Hematopoietic multipotent progenitor cell treated with erythropoietin and hydrocortisone succinate and interleukin-3 and kit ligand, for 6 days (in vitro differentiated cells): ENCODE measurements at places on chromosomes 5 and 9.
A peak's percentile ranks its signal among the peaks of the same experiment; 100 is the strongest.

- no peak for DNase-seq
Measured at GRCh38 chr5:89988998-89989655, 420.4 kb downstream of the CETN3 start.

GRCh38 chr9:98983295-98984268 is 39.9 kb downstream of the COL15A1 start:
- no peak for DNase-seq

GRCh38 chr9:19879062-19879461 is 90.2 kb upstream of the SLC24A2 start:
- DNase-seq, result no peak

- no peak for DNase-seq
Measured at GRCh38 chr5:113546703-113547183, 33.2 kb downstream of the YTHDC2 start.

DNA sequence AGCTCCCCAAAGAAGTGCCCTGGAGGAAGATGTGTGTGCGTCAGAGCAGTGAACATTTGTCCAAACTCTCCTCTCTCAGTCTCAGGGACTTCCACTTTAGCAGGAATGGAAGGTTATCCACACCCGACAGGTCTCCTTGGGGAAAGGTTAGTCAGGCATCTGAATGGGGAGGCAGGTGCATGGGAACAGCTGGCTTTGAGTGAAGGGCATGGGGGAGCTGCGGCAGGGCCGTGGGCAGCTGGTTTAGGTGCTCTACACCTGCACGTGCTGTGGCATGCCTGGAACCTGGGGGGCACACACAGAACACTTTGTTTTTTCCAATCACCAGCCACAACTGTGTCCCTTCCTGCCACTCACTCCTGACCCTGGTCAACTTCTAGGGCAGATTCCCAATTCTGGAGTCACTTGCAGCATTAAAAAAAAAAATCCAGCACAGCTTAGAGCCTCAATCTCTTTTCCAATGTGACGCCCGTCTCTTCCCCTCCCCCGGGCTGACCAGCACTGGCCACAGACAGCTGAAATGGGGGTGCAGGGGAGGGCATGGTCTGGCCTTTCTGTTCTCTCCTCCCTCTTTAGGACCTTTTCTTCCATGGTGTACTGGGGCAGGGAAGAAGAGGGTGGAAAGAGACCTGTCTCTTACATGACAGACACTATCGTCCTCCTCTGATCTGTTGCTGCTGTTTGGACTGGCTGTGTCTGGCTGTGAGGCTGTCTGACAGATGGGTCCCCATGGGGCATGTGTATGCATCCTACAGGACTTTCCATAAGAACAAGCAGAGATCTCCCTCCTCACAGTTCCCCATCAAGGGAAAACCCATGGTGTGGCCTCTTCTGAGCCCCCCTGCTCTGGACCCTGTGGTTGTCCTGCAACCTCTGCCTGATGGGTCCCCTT is 9.5 kb upstream of the IL3 start:
- no peak for DNase-seq

GRCh38 chr9:123376218-123377071 is 20.4 kb downstream of the CRB2 start:
- no peak for DNase-seq

DNA sequence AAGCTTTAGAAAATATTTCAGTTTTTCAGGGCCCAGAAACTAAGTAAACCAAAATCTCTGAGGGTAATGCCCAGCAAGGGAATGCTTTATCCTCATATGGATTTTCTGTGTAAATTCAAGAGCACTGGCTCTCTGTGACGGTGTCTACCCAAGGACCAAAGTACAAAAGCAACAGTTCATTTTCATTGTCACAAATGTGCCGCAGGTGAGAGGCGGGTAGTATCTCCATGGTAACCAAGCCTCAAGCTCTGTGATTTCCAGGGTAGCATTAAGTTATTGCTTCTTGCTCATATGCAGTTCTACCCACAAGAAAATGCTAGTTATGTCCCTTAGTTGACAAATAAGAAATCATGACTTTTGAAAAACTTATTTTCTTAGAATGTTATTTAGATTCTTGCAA is 164.3 kb downstream of the MTRR start:
- no peak for DNase-seq

DNA sequence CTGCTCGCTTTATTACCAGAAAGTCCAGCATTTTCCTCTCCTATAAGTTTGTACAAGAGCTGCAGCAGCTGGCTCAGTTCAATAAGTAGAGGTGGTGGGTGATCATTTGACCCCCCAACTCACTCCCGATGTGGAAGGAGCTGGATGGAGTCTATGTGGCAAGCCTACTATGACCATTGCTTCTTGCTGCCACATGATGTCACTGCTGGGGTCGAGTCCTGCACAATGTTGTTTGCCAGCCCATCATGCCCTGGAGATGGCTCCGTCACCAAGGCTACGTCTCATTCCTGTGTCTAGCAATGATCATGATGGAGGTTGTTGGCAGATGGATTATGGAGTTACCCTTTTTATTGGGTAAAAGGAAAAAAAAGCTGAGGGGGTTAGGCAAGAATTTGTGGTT is 266.3 kb downstream of the PSAT1 start:
- no peak for DNase-seq

- DNase-seq, result peak; percentile 7
Measured at GRCh38 chr5:145999208-145999607, 62.8 kb downstream of the SH3RF2 start.

GRCh38 chr5:14086261-14086660 is 56.9 kb upstream of the TRIO start:
- DNase-seq, result no peak

DNA sequence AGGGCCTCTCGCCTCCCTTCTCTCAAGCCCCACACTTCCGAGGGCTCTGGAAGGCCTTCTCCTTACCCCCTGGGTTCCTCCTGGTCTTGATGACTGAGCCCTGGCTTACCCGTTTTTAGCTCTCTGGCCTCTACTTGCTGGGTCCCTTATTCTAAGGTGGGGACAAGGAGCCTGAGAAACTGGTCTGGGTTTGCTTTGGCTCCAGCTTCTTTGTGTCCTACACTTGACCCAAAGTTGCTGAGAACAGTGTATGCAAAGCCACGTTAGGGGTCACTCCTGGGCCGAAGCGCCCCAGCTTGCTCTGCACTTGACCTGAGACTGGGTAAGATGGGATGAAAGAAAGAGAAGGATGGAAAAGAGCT is 788 bp downstream of the ZNF346 start:
- peak; percentile 52 for DNase-seq

DNA sequence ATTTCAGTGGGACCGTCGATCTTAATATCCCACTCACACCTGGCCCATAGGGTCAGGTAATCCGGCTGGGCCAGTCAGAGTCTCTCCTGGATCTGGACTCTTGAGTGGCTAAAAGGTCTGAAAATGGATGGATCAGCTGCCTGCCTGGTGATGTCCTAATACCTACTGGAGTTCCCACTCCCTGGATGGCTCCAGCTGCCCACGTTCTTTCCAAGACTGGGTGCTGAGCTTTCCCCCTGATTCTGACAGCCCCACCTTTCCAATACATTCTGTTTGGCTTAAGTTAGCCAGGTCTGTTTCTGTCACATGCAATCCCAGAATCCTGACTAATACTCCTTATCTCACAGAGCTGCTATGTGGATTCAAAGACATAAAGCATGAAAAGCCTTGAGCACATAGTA is 10.2 kb downstream of the SH3PXD2B start:
- DNase-seq, result no peak

GRCh38 chr5:32536246-32536645 is 49.1 kb upstream of the SUB1 start:
- DNase-seq, result no peak

DNA sequence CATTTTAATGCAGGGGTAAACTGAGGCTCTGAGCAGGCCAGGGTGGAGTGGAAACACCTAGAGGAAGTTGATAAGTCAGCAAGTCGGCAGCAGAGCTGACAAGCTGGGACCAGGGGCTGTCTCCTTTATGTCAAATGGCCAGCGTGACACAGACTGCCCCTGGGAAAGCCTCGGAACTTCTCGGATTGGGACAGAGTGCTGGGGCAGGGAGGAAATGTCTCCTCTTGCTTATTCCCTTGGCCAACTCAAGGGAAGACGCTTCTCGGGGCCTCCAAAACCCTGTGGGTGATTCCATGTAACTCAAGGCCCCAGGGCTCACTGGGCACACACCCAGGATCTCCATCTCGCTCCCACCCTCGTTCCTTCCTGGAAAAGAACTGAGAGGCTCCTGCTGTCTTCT is 25.4 kb upstream of the ANXA6 start:
- DNase-seq, result no peak

DNA sequence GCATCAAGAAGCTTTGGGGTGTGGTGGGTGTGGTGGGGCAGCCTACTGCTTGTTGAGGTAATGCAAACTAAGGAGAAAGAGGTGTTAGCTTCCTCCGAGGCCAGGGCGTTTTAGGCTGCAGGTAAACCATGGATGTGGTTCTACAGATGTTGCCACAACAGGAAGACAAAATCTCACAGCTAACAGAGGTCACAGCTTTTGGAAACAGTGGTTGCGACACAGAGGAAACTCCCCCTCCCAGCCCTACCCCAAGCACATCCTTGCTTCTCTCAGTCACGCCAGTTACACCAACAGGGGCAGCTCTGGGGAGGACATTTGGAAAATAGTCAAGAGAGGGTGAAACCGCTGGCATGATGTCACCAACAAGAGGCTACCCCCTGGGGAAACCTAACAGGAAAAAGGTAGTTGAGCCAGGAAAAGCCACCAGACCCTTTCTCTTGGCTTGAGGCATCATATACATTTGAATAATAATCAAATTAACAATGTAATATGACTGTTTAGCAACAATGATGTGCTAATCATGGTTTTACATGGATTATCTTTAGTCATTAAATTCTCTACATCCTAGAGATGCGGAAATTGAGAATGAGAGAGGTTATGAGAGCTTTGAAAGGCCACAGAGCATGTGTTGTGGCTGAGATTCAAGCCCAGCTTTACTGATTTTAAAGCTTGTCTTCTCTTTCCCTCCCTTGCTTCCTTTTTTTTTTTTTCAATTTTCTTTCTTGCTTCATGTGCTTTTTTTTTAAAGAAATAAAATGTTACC is 82.2 kb upstream of the IL12B start:
- DNase-seq, result peak; percentile 32

GRCh38 chr9:37283730-37284325 is 138.7 kb upstream of the GRHPR start:
- DNase-seq, result no peak

DNA sequence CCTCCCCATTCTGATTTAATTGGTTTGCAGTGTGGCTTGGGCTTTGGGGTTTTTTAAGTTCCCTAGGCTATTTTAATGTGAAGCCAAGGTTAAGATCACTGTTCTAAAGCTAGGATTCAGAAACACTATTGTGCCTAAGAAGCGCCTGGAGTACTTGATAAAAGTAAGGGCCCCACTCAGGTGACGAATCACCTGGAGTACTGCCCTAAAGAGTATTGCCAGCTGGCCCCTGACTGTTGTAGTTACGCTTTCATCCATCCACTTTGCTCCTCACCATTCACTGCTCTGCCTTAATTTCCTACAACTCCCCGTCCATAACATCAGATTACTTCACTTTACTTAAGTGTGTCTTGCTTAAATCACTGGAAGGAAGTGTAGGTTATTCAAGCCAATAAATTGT is 119.3 kb downstream of the CD180 start:
- no peak for DNase-seq

- DNase-seq, result no peak
Measured at GRCh38 chr9:74838351-74838750, 49.4 kb downstream of the TRPM6 start.

DNA sequence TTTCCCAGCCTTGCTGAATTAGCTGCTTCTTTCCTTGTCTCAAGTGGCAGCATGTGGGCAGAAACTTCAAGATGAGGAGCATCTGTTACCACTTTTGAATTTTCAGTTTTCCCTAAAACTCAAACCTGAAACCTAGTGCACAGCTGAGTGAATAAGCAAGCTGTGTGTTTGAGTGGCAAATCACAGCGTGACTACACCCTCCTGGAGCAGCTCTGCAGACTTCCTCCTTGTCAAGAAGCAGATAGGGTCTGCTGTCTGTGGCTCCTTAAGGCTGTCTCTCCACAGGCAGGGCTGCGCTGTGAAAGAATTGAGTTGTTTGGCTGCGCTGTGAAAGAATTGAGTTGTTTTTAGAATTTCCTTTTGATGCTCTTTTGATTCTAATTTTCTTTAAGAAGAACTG is 179.7 kb upstream of the HAPLN1 start:
- DNase-seq, result no peak

DNA sequence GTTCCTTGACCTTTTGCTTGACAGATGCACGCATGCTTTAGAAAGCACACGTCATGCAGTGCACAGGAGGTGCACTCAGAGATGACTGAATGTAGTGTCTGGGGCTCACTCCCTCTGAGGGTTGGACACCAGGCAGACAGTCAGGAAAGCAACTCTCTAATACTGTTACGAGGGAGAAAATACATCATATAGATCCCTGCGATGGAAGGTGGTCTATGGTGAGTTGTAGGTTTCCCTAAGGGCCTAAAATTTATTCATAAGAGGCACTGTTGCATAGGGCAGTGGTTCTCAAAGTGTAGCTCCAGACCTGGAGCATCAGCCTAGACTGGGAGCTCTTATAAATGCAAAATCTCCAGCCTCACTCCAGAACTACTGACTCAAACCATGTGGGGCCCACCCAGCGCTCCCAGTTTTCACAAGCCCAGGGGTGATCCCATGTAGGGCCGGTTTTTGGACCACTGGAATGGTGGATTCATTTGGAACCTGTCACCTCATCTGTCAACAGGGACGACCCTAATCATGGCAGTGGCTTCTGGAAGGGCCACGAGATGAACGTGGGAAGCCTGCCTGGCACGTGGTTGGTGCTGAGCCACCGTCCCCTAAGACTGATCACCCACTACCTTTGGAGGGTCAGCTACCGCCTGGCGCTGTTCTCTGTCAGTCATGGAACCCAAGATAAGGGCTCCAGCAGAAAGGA is 16.8 kb upstream of the PHF19 start:
- DNase-seq, result no peak

- DNase-seq, result no peak
Measured at GRCh38 chr5:105430516-105430915, 1867.9 kb upstream of the NUDT12 start.
